Stimulated activated CD4-positive, alpha-beta T cell treated with anti-CD3 and anti-CD28 coated beads, Interleukin-1b, Interleukin-23, amount 100 ng/mL, for 24 hours (primary cell): ENCODE measurements at places on chromosomes 2 and 18.

DNA sequence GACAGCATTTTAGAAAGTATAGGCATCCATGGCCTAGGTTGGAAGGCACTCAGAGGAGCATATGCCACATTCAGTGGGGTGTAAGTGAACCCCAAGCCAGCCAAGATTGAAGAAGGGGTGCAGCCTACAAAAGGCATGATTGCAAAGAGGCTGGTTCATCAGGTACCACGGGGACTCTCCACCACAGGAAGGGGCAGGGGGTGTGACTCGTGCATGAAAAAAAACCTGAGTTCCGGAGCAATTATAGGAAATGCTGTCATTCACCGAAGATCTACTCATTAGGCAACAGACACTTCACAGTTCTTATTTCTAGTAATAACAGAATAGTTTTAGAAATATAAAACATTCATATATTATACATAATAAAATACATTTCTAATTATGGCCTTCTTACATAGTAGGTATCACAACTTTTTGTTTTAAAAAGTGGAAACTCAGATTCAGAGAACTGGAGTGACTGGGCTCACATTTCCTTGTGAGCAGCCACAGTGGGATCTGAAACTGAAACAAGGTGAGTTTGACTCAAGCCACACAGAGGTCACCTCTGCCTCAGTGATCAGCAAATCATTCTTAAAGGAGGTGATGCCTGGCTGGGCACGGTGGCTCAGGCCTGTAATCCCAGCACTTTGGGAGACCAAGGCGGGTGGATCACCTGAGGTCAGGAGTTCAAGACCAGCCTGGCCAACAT lies 188.4 kb upstream of the GYPC start:
- no peak for DNase-seq

DNA sequence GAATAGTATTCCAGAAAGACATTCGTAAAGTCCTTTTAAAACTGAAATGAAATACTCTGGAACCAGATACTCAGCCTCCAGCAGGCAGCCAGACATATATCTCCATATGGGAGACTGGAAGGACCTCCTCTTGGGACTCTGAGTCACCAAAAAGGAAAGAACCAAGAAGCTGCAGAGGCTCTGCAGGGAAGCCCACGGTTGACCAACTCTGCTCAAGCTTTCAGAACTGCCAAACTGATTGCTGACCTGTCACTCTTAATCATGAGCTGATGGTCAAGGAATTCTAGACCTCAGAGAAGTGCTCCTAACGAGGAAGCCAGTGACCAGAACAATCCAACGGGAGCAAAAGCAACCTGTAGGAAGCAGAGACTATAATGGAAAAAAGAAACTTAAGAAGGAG lies 434.7 kb downstream of the EIPR1 start:
- no peak for DNase-seq

DNA sequence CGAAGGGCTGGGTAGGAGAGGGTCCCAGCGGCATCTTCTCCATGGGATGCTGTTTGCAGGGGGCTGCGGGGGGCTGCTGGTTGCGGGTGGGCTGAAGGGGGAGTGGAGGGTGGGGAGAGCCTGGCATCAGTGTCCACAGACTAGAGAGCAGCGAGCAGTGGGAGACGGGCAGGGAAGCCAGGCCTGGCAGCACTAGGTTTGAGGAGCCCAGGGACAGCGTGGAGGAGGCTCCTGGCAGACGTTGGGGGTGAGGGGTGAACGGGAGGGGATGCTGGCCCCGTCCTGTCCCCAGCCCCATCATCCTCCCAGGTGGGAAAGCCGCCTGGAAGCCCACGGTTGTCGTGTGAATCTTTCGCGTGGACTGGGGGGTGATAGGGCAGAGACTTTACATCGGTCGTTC lies 48.2 kb upstream of the TFCP2L1 start:
- no peak for DNase-seq

DNA sequence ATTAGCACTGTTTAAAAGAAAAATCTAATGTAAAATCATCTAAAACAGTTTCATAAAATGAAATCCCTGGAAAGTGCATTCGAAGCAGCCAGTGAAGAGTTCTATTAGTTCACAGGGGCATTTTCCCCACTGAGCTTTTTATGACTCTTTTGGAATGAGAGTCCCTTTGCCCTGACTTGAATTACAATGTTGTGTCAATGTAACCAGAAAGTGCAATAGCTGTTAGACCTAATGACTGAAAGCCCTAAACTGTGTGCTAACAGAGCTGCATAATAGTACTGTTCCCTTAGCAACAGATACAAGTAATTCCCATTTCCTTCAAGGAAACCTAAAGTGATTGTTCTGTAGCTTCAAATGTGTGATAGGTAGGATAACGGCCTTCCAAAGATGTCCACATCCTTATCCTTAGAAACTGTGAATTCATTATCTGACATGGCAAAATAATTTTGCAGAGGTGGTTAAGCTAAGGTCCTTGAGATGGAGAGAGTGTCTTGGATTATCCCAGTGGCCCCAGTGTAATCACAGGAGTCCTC lies 134.4 kb downstream of the L3MBTL4 start:
- DNase-seq: no peak

GRCh38 chr2:8216397-8216796 lies 465.5 kb upstream of the ID2 start:
- no peak for DNase-seq

- DNase-seq: no peak
Measured at GRCh38 chr2:162478721-162479129, 134.8 kb downstream of the GCA start.

DNA sequence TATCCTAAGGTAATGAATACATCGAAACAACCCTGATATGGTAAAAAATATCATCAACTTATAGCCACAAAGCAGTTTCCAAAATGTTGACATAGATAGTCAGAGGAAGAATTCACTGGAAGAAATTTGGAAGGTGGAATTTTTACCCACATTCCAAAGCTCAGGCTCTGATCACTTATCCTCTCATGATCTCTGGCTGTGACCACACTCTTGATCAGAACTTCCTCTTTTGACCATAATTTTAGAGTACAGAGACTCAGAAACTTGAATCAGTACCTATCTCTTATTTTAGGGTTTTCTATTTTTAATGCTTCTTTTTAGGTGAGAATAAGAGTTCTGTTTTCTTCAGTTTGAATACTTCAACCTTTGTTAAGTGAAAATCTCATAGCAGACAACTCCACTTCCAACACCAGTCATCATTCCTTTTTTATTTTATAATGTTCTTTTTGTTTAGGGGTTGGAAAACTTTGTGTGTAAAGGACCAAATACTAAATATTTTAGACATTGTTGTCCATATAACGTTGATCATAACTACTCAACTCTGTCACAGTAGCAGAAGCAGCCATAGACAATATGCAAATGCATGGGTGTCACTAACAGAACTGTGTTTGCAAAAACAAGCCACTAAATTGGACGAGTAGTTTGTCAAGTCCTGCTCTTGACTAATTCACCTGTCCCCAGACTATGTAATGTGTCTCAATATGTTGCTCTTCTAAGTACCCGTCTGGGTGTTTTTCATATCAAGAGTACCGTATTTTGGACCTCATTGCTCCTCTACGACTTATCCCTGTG lies 891.6 kb upstream of the CRIM1 start:
- no peak for DNase-seq

GRCh38 chr2:12858786-12859185 lies 142.1 kb downstream of the TRIB2 start:
- no peak for DNase-seq

GRCh38 chr18:43581936-43582519 lies 304.7 kb upstream of the SYT4 start:
- no peak for DNase-seq

- no peak for DNase-seq
Measured at GRCh38 chr18:50312296-50313030, 25.0 kb upstream of the CXXC1 start.

GRCh38 chr2:176079831-176080539 lies 3.8 kb downstream of the EVX2 start:
- no peak for DNase-seq

DNA sequence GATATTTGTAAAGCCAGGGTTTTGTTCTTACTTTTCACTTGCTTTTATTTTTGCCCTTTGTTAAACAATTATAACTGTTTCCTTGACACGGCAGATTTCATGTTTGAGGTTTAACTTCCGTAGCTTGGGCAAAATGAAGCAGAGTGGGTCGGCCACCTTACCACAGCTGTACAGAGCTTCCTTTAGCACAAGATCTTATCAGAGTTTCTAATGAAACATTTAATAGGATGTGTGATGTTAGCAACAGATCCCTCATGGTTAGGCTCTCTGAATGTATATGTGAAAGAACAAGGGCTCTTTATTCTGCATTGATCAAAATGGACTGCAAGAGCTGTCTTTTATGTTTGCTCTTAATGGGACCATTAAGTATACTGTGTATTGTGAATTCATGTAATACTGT lies 22.3 kb downstream of the RNF125 start:
- no peak for DNase-seq
